Smooth muscle cell of bladder (primary cell): ENCODE measurements at places on chromosomes 6 and 20. TPM values are rescaled to one million over a fixed set of nuclear protein-coding genes. Genes with fewer than 3 reads are reported as not detected.

Gene TRAM2
- 32.4 and 63.3 TPM in 2 replicates for total RNA-seq

Gene NKAIN4
- total RNA-seq, result 0.18 TPM in 1 of 2 replicates, not detected in the other

Gene JPH2
- total RNA-seq, result 0.43 and 4.4 TPM in 2 replicates

Gene PLA2G7
- 0.09 TPM in 1 of 2 replicates, not detected in the other for total RNA-seq

Gene NTSR1
- 0.09 TPM in 1 of 2 replicates, not detected in the other for total RNA-seq

Gene PSORS1C1
- total RNA-seq, result 1.7 and 2.1 TPM in 2 replicates

Gene SLC22A16
- total RNA-seq, result not detected in 2 replicates

Gene WFDC12
- total RNA-seq, result not detected in 2 replicates

Gene APOBEC2
- total RNA-seq, result not detected in 2 replicates

Gene LPA
- not detected in 2 replicates for total RNA-seq

Gene LY6G5C
- 0.09 and 0.43 TPM in 2 replicates for total RNA-seq

Gene OPRL1
- 1.6 and 1.9 TPM in 2 replicates for total RNA-seq

Gene PRELID3B
- total RNA-seq, result 85.8 and 86.5 TPM in 2 replicates

Gene PPP1R11
- 10.4 and 13.1 TPM in 2 replicates for total RNA-seq

Gene HLA-C
- 56.9 and 219 TPM in 2 replicates for total RNA-seq

Gene CST7
- total RNA-seq, result not detected in 2 replicates

Gene PACSIN1
- not detected in 2 replicates for total RNA-seq

Gene NOP56
- total RNA-seq, result 118 and 160 TPM in 2 replicates

Gene KCNK16
- not detected in 2 replicates for total RNA-seq

Gene SLC17A3
- total RNA-seq, result not detected in 2 replicates

Gene RIPK1
- 24.0 TPM in 2 replicates for total RNA-seq

Gene ELOVL2
- total RNA-seq, result 3.9 and 18.9 TPM in 2 replicates

Gene RBM24
- 1.4 and 3.5 TPM in 2 replicates for total RNA-seq

Gene ERVFRD-1
- total RNA-seq, result not detected in 2 replicates

Gene EDN1
- total RNA-seq, result 0.43 and 2.0 TPM in 2 replicates

Gene DPPA5
- not detected in 2 replicates for total RNA-seq

Gene C4B
- total RNA-seq, result 5.5 and 9.3 TPM in 2 replicates

Gene HAO1
- not detected in 2 replicates for total RNA-seq

Gene IRAK1BP1
- total RNA-seq, result 2.5 and 3.7 TPM in 2 replicates

Gene C6orf141
- total RNA-seq, result 2.6 and 3.0 TPM in 2 replicates

Gene LRRN4
- under 0.01 TPM in 1 of 2 replicates, not detected in the other for total RNA-seq

Gene C6orf15
- total RNA-seq, result not detected in 2 replicates

Gene SLC35F1
- total RNA-seq, result under 0.01 TPM in 1 of 2 replicates, not detected in the other

Gene HEY2
- not detected in 2 replicates for total RNA-seq

Gene LYRM4
- 19.6 and 20.7 TPM in 2 replicates for total RNA-seq

Gene TNFRSF21
- total RNA-seq, result 17.9 and 18.9 TPM in 2 replicates

Gene OXT
- 0.18 and 0.28 TPM in 2 replicates for total RNA-seq

Gene HLA-DQB1
- not detected in 2 replicates for total RNA-seq

Gene PLN
- total RNA-seq, result 0.28 and 0.74 TPM in 2 replicates

Gene MATN4
- total RNA-seq, result not detected in 2 replicates

Gene CLPSL1
- not detected in 2 replicates for total RNA-seq

Gene SH3BGRL2
- 2.0 and 2.2 TPM in 2 replicates for total RNA-seq

Gene C6orf120
- 34.7 and 40.5 TPM in 2 replicates for total RNA-seq

Gene NHLRC1
- total RNA-seq, result 1.3 and 1.8 TPM in 2 replicates

Gene BPI
- total RNA-seq, result not detected in 2 replicates

Gene TRAPPC3L
- total RNA-seq, result 0.09 and 0.14 TPM in 2 replicates
